ENCODE measurements at places on chromosomes 2 and 18. TPM values are rescaled to one million over a fixed set of nuclear protein-coding genes. Genes with fewer than 3 reads are reported as not detected.

DNA sequence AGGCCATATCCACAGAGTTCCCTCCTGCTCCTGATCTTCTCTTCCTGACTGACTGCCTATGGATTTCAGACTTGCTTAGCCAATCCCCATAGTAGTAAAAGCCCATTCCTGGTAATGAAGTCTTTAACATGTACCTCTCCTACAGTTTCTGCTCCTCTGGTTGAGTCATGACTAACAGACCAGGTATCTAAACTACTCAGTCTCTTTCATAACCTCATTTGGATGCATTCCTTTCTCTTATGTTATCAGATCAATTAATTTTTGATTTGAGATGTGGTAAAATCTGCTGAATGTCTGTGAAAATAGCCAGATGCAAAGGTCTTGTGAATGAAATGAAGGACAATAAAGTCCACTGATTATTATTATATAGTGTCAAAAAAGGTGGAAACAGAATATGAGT, 198.0 kb downstream of the NBAS start:
- DNase-seq = no peak
- H3K27ac ChIP-seq = no peak overlapping the region
- no peaks in the 10 kb centered on the region for H3K27me3 ChIP-seq
- no peaks in the 10 kb centered on the region for H3K36me3 ChIP-seq
- H3K4me3 ChIP-seq = no peak overlapping the region

- no peak overlapping the region for H3K27ac ChIP-seq
- H3K27me3 ChIP-seq = no peaks in the 10 kb centered on the region
- H3K4me3 ChIP-seq = no peak overlapping the region
- DNase-seq = no peak
- H3K4me1 ChIP-seq = peaks cover 16% of the 10 kb centered on the region
Measured at GRCh38 chr2:237538901-237539300, 27.5 kb upstream of the PRLH start.

GRCh38 chr18:8825273-8825672, 119.9 kb downstream of the MTCL1 start:
- no peak overlapping the region for H3K4me3 ChIP-seq
- no peaks in the 10 kb centered on the region for H3K36me3 ChIP-seq
- H3K4me1 ChIP-seq = no peaks in the 10 kb centered on the region

DNA sequence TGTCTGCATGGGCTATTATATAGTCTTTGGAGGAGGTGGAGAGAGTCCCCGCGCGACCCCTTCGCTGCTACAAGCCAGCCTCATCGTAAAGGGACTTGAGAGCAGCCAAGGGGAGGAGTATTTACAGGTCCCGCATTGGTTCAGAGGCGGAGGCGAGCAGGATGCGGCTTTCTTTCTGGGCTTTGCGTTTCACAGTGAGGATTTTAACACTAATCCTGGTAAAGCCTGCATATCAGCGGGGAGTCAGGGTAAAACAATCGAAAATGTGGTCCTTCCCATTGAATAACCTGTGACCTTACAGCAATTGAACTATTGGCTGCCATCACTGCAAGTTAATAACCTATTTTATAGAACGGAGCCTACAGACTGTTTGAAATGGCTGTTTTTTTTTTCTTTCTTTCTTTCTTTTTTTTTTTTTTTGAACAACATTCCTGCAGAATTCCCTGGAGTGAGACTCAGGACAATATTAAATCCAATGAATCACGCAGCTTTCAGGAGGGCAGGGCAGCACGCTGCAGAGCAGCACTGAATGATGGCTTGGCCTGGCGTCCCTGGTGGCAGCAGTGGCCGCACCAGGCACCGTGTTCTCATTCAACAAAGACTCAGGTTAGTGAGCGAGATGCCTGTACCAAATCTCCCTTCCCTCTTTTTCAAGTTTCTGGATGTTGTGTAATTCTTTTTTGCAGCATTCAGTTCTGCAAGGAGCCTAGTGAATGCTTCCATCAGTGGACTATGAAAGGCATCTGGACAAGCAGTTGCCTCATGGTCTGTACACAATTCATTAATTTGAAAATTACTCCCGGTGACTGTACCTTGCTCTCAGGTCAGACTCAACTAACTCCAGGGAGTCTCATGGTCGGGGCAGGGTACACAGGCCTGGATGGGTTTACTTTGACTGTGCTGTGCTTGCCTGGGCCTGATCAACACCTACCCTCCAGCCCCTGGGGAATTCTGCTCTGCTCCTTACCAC, 19.8 kb downstream of the SMIM21 start:
- H3K27me3 ChIP-seq = no peaks in the 10 kb centered on the region
- no peaks in the 10 kb centered on the region for H3K36me3 ChIP-seq
- no peaks in the 10 kb centered on the region for H3K4me1 ChIP-seq
- no peak for DNase-seq

Gene HOXD11
- not detected for total RNA-seq

Gene GALNT5
- 0.23 TPM for total RNA-seq

Gene NT5C1B
- not detected for total RNA-seq

Gene REG3G
- total RNA-seq = 0.35 TPM

Gene RPRM
- not detected for total RNA-seq

All from heart right ventricle (tissue), 16 donors.